Endothelial cell (in vitro differentiated cells): ENCODE measurements at places on chromosomes 6 and 20.

DNA sequence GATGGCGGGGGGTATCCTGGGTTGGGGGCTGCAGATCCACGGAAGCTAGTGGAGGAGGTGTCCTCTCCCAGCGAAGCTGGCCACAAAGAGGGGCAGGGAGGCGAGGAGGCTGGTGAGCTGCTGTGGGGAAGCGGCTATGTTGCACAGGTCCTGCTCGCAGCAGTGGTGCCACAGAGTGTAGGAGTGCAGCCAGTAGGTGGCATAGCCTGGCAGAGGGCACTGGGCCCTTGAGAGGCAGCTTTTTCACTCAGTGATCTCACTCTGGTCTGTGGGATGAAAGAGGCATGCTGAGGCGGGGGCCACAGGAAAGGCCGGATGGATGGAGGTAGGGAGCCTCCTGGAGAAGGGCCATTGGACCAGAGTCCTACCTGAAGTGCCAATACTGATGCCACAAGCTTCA lies 2.9 kb upstream of the LY6G6D start:
- H3K27me3 ChIP-seq: no peaks in the 10 kb centered on the region
- no peak overlapping the region for H3K4me3 ChIP-seq
- no peaks in the 10 kb centered on the region for H3K36me3 ChIP-seq
- no peak overlapping the region for H3K27ac ChIP-seq
- H3K4me1 ChIP-seq: no peaks in the 10 kb centered on the region

DNA sequence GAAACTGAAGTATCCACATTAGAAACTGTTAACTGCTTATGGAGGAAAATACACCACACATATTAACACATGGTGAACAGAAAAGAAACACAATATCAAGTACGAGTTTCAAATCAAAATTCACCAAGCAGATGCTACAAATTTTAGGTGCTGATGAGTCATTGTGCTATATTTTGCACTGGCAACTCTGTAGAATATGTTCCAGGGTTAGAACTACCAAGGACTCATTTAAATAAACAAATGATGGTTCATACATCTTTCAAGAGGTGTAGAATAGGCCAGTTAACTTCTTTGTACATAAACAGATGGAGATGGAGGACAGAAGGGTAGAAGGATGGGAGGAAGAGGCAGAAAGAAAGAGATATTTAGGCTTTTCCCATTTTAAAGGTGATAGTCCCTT lies 184.9 kb downstream of the ARHGAP18 start:
- peaks cover 25% of the 10 kb centered on the region for H3K36me3 ChIP-seq
- H3K27me3 ChIP-seq: peaks cover 2% of the 10 kb centered on the region
- H3K4me1 ChIP-seq: no peaks in the 10 kb centered on the region
- H3K27ac ChIP-seq: no peak overlapping the region
- H3K4me3 ChIP-seq: no peak overlapping the region

- H3K36me3 ChIP-seq: peaks cover 14% of the 10 kb centered on the region
- no peak overlapping the region for H3K4me3 ChIP-seq
- H3K4me1 ChIP-seq: peaks cover 17% of the 10 kb centered on the region
- DNase-seq: no peak
- no peaks in the 10 kb centered on the region for H3K27me3 ChIP-seq
- no peak overlapping the region for H3K27ac ChIP-seq
These were observed 304.5 kb downstream of the PRL start for GRCh38 chr6:21992178-21992967.

GRCh38 chr6:35080821-35081425 lies 60.2 kb downstream of the TCP11 start:
- peaks cover 8% of the 10 kb centered on the region for H3K27me3 ChIP-seq
- H3K4me1 ChIP-seq: peaks cover 9% of the 10 kb centered on the region
- no peak overlapping the region for H3K4me3 ChIP-seq
- no peak for DNase-seq
- no peak overlapping the region for H3K27ac ChIP-seq

DNA sequence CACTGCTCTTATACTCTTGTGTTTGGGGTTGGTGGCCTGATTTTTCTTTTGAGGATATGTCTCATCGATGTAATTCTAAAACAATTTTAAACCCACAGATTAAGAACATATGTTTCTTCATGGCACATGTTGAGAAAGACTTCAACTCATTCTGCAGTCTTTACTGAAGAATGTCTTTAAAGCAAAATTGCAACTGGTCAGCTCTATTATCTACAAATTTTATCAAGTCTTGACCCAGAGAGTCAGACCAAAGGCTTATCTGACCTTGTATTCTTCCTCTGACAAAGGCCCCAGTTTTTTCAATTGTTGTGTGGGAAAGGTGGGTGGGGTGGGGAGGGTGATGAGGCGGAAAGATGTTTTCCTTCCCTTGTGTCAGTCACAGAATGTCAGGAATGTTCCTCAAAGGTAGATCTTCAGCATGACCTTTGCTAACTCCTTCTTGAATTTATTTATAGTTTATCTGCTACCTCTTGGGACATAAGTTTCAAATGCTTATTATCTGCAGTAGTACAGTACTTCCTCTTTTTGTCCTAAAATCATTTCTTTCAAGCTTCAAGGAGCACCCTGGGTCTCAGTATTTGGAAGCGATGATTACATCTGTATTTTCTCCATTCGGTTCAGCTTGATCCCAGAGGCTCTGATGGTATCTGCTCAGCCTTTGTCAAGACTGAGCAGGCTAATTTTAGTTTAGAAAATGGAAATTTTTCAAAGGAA lies 63.2 kb upstream of the TIAM2 start:
- no peak for DNase-seq
- H3K27me3 ChIP-seq: peaks cover 1% of the 10 kb centered on the region
- H3K4me1 ChIP-seq: peaks cover 30% of the 10 kb centered on the region
- H3K36me3 ChIP-seq: no peaks in the 10 kb centered on the region
- peak overlapping the region; percentile 74 for H3K27ac ChIP-seq

GRCh38 chr20:46268131-46268614 lies 40.1 kb downstream of the CDH22 start:
- H3K4me3 ChIP-seq: no peak overlapping the region
- H3K27ac ChIP-seq: no peak overlapping the region
- no peaks in the 10 kb centered on the region for H3K4me1 ChIP-seq

DNA sequence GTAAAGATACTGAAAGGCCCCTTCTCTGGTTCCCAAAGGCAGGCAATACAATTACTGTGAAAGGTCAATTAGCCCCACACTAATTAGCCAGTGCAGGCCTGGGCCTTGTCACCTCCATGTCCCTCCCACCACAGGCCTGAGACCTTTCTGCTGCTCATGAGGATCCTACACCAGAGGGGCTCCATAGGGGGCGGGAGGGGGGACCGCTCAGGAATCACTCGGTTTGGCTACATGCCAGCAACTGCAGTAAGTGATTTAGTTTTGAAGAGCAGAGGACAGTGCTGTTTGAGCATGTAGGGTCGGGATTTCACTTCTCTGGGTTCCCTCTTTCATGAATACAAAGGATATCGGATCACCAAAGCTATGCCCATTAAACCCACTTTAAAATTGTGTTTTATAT lies 455.6 kb downstream of the PRKN start:
- no peak for DNase-seq
- no peak overlapping the region for H3K4me3 ChIP-seq
- H3K27ac ChIP-seq: no peak overlapping the region
- H3K36me3 ChIP-seq: no peaks in the 10 kb centered on the region

GRCh38 chr6:167798453-167798852 lies 28.3 kb upstream of the AFDN start:
- peaks cover 13% of the 10 kb centered on the region for H3K27me3 ChIP-seq
- no peak overlapping the region for H3K4me3 ChIP-seq
- H3K27ac ChIP-seq: peak overlapping the region; percentile 53
- peaks cover 4% of the 10 kb centered on the region for H3K36me3 ChIP-seq
- no peak for DNase-seq

DNA sequence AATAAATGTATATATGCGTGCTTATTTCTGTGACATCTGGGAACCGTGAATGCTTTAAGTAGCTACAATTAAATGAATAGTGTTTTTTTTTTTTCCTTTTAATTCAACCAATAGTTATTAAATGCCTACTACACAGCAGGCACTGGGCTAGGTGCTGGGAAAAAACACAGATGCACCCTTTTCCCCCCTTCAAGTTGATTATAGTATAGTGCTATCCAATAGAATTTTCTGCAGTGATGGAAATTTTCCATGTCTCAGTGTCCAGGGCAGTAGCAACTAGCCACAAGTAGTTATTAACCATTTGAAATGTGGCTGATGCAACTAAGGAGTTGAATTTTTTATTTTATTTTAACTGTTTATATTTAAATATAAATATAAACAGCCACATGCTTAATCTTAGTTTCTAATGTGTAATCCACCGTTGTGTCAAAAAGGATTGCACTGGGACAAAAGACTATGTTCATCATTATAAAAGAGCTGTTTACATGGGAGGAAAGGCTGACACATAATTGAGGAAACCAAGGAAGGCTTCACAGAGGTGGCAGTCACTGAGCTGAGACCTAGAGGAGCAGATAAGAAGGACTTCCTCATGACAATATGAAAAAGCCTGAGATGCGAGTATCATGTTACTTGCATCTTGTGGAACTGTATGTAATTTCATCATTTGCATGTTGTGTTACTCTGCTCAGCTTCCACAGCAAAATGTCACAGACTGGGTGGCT lies 261.2 kb upstream of the PLCB4 start:
- H3K4me1 ChIP-seq: peaks cover 25% of the 10 kb centered on the region
- no peak for DNase-seq
- no peak overlapping the region for H3K4me3 ChIP-seq
- no peaks in the 10 kb centered on the region for H3K36me3 ChIP-seq
- H3K27ac ChIP-seq: no peak overlapping the region

DNA sequence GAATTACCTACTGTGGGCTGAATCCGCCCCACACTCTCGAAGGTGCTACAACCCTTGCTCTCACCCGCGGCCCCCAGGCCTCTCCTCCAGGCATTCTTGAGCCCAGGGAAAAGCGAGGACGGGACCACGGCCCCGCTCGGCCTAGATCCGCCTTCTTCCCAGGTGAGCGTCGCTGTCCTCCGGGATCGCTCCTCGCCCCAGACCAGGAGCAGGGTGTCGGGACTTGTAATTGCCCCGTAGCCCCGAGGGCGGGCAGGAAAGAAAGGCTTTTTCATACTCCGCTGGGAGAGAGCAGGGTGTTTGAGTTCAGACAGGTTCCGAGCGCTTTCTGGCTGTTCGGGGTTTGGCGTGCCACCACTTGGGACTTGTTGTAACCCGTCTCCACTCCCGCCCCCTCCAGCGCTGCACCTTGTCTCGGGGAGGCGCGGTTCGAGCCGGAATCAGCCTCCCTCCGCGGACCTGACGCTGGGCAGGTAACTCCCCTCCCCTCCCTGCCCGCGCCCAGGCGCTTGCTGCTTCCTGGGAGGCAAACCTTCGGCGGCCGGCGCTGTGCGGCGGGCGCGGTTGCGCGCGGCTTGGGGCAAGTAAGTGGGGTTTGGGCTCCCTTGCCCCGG lies at the start of gene FAM83B:
TSS of gene FAM83B (plus strand) at position 529 of the 614 bp plus-strand sequence. CDS start 23,476 bp downstream, outside the sequence.
- peaks cover 7% of the 10 kb centered on the region for H3K27me3 ChIP-seq
- peaks cover 14% of the 10 kb centered on the region for H3K4me1 ChIP-seq
- H3K4me3 ChIP-seq: peak within 1 kb of the TSS; percentile 97
- peak; percentile 36 for DNase-seq

DNA sequence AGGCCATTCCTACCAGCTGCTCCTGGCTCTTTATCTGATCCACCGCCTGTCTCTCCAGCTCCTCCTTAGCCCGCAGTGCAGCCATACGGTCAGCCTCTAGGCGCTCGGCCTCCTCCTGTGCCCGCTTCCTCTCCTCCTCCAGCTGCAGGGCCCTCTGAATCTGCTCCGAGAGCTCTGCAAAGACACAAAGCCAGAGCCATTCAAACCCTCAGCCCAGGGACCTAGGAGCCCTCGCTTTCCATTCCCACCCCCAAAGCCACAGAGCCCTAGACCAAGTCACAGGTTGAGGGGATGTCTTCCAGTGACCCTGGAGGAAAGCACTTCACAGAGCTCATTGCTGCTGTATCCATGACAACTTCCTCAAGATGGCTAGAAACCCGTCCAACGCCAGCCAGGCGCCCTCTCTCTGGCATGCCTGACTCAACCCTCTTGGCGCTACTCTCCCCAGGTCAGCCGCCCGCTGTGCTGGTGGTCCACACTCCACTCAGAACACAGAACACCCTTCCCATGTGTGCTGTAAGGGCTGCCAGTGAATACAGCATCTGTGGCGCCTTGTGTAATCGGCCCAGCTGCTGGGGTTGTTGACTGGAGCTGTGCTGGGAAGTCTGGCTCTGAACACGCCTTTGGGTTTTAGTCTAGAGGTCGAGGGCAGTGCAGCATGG lies 49.3 kb downstream of the EZR start:
- no peak for DNase-seq
- H3K4me3 ChIP-seq: peak overlapping the region; percentile 84
- H3K27ac ChIP-seq: peak overlapping the region; percentile 57
- H3K36me3 ChIP-seq: peaks cover 72% of the 10 kb centered on the region

GRCh38 chr6:128686084-128686483 lies 165.7 kb upstream of the PTPRK start:
- H3K36me3 ChIP-seq: no peaks in the 10 kb centered on the region
- no peak overlapping the region for H3K4me3 ChIP-seq
- peaks cover 2% of the 10 kb centered on the region for H3K4me1 ChIP-seq
- no peak for DNase-seq
- H3K27ac ChIP-seq: no peak overlapping the region

- H3K27ac ChIP-seq: no peak overlapping the region
- no peaks in the 10 kb centered on the region for H3K36me3 ChIP-seq
- no peak for DNase-seq
- peaks cover 1% of the 10 kb centered on the region for H3K27me3 ChIP-seq
- H3K4me1 ChIP-seq: no peaks in the 10 kb centered on the region
- no peak overlapping the region for H3K4me3 ChIP-seq
These were observed 115.4 kb downstream of the CFAP61 start for GRCh38 chr20:20167698-20168097.

DNA sequence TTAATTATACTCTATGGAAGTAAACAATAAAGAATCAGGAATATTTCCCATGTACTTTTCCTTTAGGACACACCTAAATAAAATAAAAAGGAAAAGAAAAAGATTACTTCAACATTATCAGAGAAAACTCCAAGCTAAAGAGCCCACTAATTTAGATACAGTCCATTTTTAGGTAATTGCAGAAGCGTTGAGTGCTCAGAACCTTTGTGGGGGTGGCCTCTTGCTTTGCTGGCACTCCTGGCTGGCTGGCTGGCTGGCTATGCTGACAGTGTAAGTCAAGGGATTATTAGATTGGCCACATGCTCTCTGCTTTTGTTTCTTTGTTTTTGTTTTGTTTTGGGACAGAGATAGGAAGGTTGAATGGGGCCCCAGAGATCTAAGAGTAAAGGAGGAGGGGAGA lies at the start of gene GJE1:
TSS of gene GJE1 (plus strand) at position 301 of the 400 bp plus-strand sequence. CDS start 234 bp downstream, outside the sequence.
- no peak within 1 kb of the TSS for H3K4me3 ChIP-seq
- DNase-seq: no peak
- no peaks in the 10 kb centered on the region for H3K27me3 ChIP-seq
- no peaks in the 10 kb centered on the region for H3K36me3 ChIP-seq

DNA sequence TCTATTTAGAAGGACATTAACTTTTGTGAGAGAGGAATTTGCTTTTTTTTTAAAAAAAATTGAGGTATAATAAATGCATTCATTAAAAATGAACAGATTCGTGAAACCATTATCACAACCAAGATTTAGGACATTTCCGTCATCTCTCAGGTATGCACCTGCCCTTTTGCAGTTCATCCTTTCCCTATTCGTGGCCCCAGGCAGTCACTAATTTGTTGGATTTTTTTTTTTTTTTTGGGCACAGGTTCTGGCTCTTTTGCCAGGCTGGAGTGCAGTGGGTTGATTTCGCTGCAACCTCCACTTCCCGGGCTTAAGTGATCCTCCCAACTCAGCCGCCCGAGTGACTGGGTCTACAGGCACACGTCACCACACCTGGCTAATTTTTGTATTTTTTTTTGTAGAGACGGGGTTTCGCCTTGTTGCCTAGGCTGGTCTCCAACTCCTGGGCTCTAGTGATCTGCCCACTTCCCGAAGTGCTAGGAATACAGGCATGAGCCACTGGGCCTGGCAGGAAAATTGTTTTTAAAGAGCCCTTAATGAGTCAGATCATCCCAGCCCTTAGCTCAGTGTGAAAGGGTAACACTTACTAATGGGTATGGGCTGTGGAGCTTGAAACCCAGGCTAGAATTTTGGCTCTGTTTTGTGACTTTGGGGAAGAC lies 9.2 kb downstream of the PHF3 start:
- no peak for DNase-seq
- peaks cover 14% of the 10 kb centered on the region for H3K4me1 ChIP-seq
- H3K27ac ChIP-seq: peak overlapping the region; percentile 96
- H3K36me3 ChIP-seq: no peaks in the 10 kb centered on the region
